ENCODE measurements at places on chromosomes 3 and 15.

GRCh38 chr15:75112278-75112847 lies 89.0 kb downstream of the PPCDC start:
- DNase-seq = no peak

- DNase-seq = no peak
Measured at GRCh38 chr3:71763426-71763825, 9.8 kb downstream of the GPR27 start.

DNA sequence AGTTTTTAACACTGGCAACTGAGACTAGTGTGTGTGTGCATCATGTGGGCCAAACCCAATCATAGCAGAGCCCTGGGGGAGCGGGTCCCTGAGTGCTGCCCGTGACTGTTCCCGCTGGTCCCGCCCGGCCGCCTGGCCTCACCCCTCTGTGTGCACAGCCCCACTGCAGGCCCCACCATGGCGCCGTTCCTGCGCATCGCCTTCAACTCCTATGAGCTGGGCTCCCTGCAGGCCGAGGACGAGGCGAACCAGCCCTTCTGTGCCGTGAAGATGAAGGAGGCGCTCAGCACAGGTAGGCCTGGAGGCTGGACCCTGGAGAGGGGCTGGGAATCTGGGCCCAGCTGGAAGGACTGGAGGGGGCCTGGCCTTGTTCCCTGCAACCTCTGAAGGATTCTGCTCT lies 17.2 kb downstream of the PRKCD start:
- no peak for DNase-seq

DNA sequence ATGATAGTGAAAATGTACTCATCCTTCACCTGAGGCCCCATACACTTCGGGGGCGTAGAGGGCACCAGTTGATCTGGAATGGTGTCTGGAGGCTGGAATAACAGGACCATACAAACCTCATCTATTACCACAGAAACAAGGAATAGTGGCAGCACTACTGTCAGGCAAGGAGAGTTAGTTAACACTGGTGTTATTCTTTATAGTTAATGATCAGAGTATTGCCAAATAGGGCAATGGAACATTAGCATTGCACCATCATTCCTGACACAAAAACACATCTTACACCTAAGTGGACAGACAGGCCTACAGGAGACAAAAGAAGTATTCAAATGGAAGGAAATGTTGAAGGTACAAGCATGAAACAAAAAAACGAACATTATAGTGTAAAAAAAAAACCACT lies 137.0 kb upstream of the UBP1 start:
- no peak for DNase-seq

- no peak for DNase-seq
Measured at GRCh38 chr3:44175070-44175469, 66.6 kb upstream of the TOPAZ1 start.

GRCh38 chr3:123320221-123320620 lies 118.5 kb downstream of the SEC22A start:
- DNase-seq = no peak

DNA sequence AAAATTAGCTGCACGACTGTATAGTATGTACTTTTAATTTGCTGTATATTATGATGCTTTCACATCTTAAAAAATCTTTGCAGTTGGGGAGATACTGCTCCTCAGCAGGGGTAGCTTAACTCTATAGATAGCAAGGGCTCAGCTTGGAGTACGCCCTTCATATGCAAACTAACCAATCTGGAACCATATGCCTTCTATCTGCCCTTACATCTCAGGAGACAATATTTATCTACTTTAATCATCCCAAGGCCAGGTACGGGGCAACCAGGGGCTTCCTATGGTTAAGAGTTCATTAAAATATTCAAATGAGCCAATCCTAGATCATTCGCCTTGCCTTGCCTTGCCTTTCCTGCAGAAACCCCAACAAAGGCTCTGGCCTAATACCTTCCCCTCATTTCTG lies 204.1 kb upstream of the ZBTB20 start:
- DNase-seq = no peak

DNA sequence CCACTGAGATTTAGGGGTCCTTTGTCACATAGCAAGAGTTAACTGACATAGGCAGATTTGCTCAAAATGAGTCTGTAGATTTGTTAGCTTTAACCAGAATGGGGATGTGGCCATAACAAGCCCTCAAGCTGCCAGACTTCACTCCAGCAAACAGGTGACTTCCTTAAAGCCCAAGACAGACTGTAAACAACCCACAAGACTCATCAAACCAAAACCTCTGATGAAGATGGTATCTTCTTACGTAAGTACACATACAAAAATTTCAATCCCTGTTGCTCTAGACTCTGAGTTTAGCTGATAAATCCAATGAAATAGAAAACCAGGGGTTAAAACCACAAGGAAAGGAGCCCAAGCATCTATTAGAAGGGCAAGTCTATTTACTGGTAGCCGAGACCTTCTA lies 18.2 kb upstream of the ZBTB20 start:
- DNase-seq = no peak

- no peak for DNase-seq
Measured at GRCh38 chr3:55558316-55558715, 71.2 kb upstream of the WNT5A start.

GRCh38 chr15:69557707-69558409 lies 105.2 kb downstream of the RPLP1 start:
- DNase-seq = no peak

GRCh38 chr15:71465131-71465955 lies 345.0 kb upstream of the NR2E3 start:
- no peak for DNase-seq

DNA sequence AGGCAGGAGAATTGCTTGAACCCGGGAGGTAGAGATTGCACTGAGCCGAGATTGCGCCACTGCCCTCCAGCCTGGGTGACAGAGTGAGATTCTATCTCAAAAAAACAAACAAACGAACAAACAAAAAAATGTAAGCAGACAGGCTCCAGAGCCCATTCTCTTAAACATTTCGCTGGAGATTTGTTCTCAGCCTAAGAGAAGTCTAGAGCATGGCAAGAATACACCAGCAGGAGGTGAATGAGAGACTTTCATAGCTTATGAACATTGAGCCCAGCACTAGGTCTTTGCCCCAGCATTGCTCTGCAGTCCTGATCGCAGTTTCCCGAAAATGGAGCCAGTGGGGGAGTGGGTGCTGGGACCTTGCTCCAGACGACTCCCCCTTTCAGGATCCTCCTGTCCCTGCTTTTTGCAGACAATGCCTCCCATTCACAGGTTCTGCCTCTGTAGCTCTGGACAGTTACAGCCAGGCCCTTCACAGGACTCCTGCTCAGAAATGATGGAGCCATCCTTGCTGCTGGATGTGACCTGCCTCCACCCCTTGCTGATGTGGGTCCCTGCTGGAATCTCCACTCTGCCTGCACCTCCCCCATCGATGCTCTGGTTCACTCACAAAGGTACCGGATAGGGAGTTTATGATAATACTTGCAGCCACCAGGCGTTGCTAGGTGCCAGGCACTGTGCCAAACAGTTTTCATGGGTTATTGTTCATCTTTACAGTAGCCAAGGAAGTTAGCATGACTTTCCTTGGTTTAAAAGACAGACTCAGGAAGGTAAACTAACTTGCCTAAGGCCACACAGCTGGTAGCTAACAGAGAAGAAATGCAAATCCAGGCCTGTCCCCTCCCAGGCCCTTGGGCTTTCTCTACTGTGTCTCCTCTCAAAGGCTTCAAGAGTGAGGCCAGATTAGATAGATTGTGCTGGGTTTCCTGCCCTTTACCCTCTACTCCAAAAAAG lies 329.7 kb upstream of the TLE3 start:
- no peak for DNase-seq

DNA sequence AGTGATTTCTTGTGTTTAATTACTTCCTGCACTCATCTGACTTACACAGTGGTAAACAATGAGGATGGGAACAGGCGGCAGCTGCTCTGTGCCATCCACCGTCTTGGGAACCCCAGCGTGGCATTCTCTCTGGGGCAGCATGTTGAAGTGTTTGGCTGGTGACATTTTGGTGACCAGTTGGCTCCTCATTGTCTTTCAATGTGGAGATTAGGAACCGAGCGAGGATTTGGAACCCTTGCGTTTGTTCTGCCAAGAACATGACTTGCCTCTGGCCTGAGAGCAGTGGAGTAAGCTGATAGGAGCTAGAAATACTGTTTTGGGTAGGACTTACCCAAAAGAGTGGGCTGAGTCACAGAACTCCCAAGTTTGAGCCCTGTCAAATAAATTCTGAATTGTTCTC lies 88.8 kb downstream of the IGF1R start:
- DNase-seq = no peak

GRCh38 chr15:44485880-44486279 lies 51.1 kb upstream of the EIF3J start:
- DNase-seq = no peak

- no peak for DNase-seq
Measured at GRCh38 chr3:16534640-16535262, 21.3 kb upstream of the RFTN1 start.

DNA sequence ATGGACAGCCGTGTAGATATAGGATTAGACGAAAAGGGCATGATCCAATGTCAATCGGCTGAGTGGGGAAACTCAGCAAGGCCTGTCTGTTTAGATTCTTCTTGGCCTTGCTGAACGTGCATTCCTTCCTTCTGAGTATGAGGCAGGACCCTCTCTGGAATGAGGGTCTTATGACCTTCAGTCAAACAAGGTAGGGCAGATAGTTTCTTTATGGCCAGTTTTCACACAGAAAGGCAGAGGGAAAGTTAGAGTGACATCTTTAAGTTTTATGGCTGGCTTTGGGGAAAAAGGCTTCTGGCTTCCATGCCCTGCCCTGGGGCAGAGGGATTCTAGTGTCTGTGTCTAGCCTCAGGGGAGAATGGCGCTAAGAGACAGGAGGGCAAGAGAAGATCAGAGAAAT lies 29.7 kb downstream of the ARNT2 start:
- no peak for DNase-seq

- DNase-seq = peak; percentile 85
Measured at GRCh38 chr3:37945807-37946530, 44.6 kb upstream of the VILL start.

GRCh38 chr3:169842960-169843359 lies 26.8 kb downstream of the LRRC31 start:
- DNase-seq = no peak

DNA sequence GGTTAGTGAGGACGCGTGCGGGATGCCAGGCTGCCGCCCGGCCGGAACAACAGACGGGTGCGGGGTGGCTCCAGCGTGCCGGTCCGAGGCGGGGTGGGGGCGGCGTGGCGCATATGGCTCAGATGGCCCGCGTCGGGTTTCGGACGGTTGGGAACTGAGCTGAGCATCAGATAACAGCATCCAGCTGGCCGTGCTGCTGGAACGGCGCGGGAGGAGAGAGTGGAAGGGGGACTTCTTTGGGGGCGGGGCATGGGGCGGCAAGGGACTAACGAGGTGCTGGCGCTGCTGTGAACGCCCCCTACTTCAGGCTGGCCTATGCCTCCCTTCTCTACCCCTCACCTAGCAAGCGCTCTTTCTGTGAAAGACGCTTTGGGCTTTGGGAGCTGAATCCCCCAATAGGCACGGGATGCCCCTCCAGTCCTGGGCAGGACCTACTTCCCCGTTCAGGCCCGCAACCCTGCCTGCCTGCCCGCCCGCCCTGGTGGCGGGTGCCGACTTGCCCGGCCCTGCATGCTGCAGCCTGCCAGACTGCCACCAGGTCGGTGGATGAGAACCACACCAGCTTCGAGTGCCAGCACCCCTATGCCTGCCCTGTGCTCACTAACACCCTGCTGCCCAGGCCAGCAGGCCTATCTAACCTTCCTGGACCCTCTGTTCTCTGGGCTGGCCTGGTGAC lies 542 bp downstream of the INKA1 start:
- no peak for DNase-seq

DNA sequence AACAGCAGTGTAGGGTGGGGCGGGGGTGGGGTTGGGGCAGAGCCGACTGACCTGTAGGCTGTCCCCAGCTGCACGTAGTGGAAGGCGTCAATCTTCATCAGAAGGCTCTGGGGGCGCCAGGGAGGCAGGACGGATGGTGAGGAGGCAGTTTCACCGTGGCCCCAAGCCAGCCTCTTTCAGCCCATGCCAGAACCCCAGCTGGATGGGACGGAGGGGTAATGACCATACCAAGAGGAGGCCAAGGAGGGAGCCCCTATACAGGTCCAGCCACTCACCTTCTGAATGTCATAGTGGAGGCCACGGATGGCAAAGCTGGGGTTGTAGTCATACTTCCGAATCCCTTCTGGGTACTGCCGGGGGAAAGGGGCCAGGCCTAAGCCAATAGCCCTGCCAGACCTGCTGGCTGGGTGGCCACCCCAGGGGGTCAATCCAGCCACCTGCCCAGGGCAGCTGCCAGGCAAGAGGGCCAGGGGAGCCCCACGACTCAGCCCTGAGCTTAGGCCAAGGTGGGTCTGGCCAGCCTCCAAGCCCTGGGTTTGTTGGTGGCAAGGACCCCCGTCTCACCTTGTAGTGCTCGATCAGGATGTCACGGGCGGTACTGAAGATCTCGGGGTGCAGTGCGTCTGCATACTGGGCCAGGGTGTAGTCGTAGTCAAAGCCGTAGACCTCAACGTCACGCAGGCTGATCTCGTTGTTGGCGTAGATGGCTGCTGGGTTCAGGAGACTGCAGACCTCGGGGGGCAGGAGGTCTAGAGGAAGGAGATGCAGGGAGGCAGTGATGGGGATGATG lies 4.9 kb downstream of the NT5DC2 start:
- no peak for DNase-seq

- DNase-seq = no peak
Measured at GRCh38 chr3:138449490-138449889, 15.1 kb downstream of the ESYT3 start.

DNA sequence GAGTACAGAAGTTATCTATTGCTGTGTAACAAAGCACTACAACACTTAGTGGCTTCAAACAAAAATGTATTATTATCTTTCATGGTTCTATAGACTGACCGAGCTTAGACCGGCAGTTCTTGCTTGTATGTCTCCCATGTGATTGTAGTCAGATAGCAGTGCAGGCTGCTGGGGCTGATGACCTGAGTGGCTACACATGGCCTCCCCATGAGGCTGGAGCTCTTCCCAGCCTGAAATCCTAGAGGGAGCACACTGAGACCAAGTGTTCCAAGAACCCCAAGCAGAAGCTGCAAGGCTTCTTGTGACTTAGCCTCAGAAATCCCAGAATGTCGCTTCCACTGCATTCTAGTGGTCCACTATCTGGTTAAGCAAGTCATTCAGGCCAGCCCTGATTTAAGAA lies 141.2 kb upstream of the TLE3 start:
- no peak for DNase-seq

DNA sequence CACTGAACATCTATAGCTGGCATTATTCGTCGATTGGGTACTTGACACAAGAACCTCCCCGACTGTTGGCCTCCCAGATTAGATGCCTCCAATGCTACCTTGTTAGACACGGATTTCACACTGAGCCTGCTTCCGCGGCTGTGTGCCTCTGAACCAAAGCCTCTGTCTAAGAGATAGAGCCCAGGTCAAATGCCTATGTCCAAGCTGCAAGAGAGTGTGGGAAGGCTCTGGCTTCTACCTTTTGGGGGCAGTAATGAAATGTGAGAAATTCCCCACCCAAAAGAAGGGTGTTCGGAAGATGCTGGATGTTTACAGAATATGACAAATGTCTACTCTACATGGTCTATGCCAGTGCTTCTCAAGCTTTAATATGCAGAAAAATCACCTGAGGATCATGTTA lies 2.0 kb upstream of the RPUSD2 start:
- no peak for DNase-seq
